ENCODE measurements at places on chromosomes 5 and 9.

DNA sequence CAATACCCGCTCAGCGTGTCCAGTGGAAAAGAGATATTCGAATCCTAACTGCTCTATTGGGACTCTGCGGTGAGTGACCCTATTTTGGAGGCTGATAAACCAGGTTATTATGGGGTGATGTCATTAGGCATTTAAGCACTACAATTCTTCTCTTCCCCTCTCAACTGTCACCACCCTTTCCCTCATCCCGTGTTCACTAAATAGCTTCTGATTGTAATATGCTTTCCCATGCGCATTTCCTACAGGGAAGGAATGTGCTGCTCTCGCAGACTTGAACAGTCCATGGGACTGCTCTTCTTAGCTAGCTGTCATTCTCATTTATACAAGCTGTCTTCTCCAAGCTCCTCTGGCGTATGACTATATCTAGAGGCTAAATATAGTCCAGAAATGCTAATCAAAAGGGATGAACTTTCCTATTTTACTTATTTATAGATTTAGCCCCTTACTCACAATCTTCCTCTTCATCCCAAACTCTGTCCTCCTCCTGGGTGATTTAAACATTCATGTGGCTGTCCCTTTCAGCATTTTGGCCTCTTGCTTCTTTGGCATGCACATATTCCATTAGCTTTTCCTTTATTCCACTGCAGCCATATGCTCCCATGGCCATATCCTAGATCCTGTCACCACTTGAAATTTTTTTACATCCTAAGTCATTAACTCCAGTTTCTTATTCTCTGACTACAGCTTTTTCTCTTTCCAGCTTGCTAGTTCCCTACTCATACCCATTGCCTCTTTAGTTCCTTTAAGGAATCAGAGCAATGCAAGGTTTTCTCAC, 39.6 kb upstream of the CSNK1G3 start:
- DNase-seq, result no peak

DNA sequence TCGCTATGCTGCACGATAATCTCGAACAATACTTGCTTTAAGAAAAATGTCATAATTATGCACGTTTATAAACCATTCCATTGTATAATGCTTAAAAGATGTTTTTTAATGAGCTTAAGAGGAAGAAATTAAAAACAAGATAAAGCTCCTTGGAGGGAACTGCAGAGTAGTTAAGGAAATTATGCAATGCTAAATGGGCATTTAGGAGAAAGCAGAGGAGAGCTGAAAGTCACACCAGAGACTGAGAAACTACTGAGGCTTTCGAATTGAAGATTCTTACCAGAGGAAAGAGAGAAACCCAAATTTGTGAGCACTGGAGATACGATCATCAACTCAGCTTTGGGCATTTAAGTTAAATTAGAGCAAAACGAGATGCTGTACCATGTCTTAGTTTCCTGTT, 119.4 kb downstream of the CDH10 start:
- DNase-seq, result no peak

- DNase-seq, result no peak
Measured at GRCh38 chr5:43588842-43589241, 14.1 kb upstream of the NNT start.

GRCh38 chr5:129110742-129111141, 16.2 kb downstream of the ISOC1 start:
- DNase-seq, result peak; percentile 46

DNA sequence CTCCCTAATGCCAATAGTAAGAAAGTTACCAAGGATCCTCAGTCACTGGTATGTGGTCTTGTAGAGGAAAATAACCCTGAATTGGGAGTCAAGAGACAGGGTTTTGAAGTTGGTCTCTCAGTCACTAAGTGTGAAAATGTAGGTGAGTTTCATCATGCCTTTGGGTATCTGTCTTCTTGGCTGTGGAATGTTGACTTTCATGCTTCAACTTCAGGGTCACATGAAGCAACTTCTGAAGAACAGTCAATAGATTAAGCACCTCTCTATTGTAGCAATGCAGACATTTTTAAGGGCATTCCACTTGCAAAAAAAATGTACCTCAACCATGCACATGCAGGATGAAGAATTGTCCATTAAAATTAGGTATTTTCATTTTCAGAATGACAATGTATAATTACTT, 194.6 kb downstream of the CSNK1G3 start:
- DNase-seq, result no peak

GRCh38 chr9:35335164-35335563, 154.7 kb upstream of the RUSC2 start:
- no peak for DNase-seq

DNA sequence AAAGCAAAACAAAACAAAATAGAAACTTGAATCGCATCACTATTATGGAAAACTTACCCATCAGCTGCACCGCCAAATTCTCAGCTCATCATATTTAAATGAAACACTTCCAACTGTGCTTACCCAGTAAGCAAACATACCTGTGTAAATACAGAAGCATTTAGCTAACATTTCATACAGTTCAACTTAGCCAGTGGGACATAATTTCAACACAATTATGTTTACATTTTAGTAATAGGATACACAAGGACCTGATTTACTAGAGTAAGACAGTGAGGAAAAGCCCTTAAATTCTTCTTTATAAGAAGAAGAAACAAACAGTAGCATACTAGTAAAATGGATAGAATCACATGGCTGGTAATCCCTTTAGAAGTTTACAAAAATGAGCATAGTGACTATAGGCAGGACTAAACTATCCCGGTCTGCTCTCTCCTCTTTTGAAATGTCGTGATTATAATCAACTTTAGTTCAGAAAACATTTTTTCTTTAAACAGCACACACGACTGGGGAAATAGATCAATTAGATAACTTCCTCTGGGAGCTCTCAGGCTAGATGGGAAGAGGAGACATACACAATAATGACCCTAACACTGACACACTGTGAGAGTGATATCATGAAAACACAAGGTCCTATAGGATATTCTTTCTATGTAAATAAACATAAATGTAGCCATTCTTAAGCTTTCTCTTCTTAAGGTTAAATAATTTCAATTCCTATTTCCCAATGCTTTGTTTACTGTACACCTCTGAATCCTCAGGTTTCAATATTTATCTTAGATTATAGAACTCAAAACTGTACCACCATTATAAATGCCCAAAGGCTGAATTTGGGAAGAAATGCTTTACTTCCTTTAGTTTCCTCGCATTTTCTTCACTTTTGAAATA, 15.9 kb upstream of the CDC20B start:
- no peak for DNase-seq

GRCh38 chr5:109404428-109404960, 5.3 kb downstream of the PJA2 start:
- no peak for DNase-seq

- DNase-seq, result no peak
Measured at GRCh38 chr5:143006501-143006900, 236.3 kb downstream of the ARHGAP26 start.

GRCh38 chr9:129648764-129649115, 6.8 kb upstream of the ASB6 start:
- no peak for DNase-seq

DNA sequence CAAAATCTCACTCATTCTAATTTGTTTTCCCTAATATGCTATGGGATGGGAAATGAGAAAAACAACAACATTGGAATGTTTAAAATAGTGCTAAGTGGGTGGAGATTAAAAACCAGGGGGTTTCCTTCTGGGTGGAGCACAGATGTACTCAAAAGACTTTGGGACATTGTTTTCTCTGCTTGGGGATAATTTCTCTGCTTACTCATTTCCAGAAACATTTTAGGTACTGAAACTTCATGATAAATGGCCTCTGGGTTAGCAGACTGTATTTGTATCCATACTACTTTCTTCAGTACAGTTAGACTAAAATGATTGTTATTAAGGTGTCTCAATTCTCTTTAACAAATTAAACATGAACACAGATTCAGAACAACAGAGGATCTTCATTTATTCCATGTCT, 17.4 kb downstream of the ELOVL7 start:
- no peak for DNase-seq

DNA sequence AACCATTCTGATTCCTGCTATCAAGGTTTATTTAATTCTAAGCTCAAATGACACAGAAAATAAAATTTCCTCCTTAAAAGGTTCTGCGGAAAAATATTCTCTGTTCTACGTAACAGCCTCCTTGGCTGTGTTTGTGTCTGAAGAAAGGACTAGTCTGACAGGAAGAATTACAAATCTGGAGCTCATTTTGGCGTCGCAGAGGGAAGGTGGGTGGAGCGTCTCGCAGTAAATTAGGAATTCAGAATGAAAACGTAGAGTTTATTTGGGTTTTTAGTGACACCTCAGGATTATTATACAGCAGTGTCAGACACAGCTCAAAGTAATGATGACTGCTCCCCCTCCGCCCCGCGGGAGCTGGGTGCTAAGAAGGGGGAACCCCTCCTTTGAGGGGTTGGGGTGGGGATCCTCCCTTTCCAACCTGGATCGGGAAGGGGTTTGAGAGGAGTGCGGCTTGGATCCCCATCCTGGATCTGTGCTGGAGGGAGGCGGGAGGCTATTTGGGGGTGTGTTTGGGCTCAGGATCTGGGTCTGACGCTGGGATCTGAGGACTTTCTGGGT, 933 bp upstream of the TGFBR1 start:
- DNase-seq, result no peak

GRCh38 chr5:176941951-176942350, 42.8 kb upstream of the HK3 start:
- no peak for DNase-seq

DNA sequence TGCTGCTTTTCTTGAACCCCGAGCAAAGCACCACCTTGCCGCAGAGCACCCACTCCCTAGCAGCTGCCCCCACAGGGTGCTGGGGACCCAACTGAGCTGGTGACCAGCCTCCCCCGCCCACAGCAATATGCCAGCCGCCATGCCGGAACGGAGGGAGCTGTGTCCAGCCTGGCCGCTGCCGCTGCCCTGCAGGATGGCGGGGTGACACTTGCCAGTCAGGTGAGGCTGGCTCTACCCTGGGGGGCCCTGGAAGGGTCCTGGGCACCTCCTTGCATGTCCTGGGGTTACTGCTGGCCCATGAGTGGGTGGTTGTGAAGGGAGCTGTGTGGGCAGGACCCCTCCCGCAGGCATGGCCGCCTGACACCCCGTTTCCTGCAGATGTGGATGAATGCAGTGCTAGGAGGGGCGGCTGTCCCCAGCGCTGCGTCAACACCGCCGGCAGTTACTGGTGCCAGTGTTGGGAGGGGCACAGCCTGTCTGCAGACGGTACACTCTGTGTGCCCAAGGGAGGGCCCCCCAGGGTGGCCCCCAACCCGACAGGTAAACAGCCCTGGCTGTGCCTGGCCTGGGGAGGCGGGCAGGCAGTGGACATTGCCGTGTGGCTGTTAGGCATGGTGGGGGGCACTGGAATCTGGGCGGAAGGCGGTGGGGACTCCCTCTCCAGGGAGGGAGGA, 7.2 kb downstream of the EGFL7 start:
- no peak for DNase-seq

Measured in mammary epithelial cell (primary cell).